ENCODE measurements at places on chromosomes 4 and X.
A peak's percentile ranks its signal among the peaks of the same experiment; 100 is the strongest.

- no peak for DNase-seq
These were observed 894.7 kb upstream of the INTU start for GRCh38 chr4:126737899-126738526.

DNA sequence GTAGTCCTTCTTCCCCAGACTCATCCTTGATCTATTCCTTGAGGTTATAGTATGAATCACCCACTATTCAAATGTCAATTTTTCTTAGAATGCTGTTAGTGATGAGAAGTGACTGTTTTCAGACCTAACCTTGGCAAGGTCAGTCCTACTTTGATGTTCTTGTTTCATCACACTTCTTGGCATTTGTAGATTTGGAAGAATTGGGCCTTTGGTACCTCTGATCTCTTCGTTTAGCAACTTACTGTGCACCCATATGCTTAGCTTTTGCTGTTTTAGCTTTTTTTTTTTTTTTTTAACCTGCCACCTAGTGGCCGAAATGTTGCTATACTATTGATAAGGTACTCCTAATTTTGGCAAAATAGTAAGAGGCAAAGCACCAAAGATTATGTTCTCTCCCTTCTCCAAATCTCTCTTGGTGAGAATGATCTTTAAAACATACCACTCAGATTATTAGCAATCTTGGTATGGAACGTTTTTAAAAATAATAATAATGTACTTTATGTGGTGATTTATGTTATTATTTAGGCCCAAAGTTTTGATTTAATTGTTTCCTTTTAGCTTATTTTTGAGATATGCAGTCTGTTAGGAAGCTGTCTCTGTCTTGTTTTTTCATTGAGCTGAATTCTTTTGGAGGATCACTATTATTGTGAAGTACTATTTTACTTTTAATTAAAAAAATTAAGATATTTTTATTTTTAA is 16.6 kb downstream of the DCK start:
- no peak for DNase-seq

DNA sequence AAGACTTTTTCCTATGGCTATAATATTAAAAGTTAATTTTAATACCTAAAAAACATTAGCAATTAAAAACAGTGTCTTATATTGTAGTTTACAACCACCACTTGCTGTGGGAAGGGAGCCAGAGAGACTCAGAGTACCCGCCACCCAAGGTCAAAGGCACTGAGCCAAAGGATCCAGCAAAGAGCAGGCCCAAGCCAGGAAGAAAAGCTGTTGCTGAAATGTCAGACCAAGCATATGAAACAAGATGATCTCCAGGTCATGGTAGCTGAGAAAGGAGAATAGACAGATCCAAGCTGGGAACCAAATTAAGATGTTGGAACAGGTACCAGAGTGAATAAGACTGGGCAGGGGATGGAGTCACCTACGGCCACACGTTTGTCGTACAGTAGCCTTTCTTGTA is 18.8 kb upstream of the ATOH1 start:
- DNase-seq: no peak

GRCh38 chr4:11603591-11604194 is 175.0 kb upstream of the HS3ST1 start:
- DNase-seq: no peak

DNA sequence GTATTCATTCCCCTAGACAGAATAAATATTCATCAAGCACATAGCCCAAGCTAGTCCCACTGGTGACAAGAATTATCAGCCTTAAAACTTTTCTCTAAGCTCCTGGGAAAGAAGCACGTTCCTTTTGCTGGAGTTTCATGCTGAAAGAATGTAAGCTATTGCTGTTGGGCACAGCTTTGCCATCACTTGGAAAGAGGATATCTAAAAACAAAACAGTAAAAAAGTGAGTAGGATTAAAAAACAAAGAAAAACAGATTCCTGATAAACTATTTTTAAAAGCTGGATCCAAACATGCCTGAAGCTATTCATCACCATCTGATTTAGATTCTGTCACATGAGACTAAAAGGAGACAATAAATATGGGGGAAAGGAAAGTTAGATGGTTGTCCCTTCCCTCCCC is 176.8 kb downstream of the SCFD2 start:
- DNase-seq: no peak

GRCh38 chrX:7254144-7254543 is 106.2 kb upstream of the PUDP start:
- no peak for DNase-seq

GRCh38 chrX:9503261-9503660 is 38.4 kb downstream of the TBL1X start:
- no peak for DNase-seq

- DNase-seq: no peak
These were observed 905.4 kb upstream of the NDST4 start for GRCh38 chr4:116018831-116019230.

GRCh38 chr4:56099378-56099786 is 150.6 kb downstream of the CEP135 start:
- DNase-seq: no peak

DNA sequence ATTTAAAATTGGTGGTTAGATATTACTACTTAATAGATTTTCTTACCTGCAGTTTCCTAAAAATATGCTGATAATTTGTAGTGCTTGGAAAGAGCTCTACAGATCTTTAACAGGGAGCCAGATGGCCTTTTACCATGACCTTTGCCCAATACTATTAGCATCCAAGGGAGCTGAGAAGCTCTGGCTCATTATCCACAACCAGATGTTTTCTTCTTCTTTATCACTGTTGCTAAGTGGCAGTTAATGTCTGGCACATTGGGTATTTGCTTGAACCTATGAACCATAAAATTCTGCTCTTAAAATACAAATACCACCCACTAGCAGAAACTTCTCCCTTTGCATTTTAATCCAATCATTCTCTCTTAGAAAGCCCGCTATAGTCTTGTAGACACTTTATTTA is 1480.3 kb downstream of the C4orf33 start:
- no peak for DNase-seq

DNA sequence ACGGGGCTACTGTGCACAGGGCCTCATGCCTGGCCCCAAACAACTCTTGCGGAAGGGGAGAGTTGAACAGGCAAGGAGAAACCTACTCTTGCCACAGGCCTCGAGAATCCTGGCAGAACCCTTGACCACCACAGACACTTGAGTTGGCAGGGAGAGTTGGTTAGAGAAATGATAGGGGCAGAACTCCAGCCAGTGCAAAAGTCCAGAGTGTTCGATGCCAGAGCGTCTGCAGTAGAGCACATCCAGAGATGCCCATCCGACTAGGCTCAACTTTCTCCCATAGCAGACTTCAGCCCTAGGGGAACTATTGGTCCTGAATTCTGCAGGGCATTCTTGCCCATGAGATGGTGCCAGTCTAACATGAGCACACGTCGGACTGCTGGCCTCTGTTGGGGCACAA is 45.4 kb upstream of the RADX start:
- no peak for DNase-seq

DNA sequence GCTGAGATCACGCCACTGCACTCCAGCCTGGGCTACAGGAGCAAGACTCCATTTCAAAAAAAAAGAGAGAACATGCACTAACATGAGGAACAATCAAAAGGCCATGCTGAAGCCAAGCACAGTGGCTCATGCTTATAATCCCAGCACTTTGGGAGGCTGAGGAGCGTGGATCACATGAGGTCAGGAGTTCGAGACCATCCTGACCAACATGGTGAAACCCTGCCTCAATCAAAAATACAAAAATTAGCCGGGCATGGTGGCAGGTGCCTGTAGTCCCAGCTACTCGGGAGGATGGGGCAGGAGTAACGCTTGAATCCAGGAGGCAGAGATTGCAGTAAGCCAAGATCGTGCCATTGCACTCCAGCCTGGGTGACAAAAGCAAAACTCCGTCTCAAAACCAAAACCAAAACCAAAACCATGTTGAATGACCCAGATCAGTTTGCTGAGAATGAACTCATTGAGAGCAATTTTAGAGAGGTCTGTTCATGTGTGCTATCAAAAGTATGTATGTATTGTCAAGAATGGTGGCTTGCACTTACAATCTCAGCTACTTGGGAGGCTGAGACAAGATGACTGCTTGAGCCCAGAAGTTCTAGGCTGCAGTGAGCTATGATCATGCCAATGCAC is 44.8 kb downstream of the PDS5A start:
- DNase-seq: no peak

GRCh38 chrX:39049975-39050374 is 248.7 kb downstream of the MID1IP1 start:
- no peak for DNase-seq

- no peak for DNase-seq
These were observed 233.0 kb upstream of the CLNK start for GRCh38 chr4:10917566-10917965.

DNA sequence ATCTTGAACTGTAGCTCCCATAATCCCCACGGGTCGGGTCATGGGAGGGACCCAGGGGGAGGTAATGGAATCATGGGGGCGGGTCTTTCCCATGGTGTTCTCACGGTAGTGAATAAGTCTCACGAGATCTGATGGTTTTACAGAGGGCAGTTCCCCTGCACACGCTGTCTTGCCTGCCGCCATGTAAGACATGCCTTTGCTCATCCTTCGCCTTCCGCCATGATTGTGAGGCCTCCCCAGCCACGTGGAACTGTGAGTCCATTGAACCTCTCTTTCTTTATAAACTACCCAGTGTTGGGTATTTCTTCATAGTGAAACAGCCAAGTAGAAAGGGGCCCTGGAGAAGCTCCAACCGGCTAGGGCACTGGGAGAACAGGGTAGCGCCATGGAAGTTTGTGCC is 12.3 kb downstream of the CTAG1A start:
- no peak for DNase-seq

- no peak for DNase-seq
These were observed 123.7 kb downstream of the CBLL2 start for GRCh38 chrX:22396408-22396807.

- DNase-seq: no peak
These were observed 173.9 kb downstream of the GRXCR1 start for GRCh38 chr4:43066415-43066814.

- DNase-seq: no peak
These were observed 30.4 kb downstream of the COX7B2 start for GRCh38 chr4:46878641-46879040.

DNA sequence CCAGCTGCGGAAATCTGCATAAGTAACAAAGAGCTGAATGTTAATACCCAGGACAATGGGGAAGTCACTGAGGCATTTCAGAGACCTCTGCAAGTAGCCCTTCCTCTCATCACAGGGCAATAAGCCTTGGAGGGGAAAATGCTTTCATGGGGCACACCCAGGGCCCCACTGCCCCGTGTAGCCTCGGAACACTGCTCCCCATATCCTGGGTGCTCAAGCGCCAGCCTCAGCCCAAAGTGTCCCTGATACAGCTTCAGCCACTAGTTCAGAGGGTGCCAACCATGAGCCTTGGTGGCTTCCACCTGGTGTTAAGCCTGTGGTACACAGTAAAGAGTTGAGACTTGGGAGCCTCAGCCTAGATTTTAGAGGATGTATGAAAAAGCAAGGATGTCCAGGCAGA is 402.8 kb upstream of the CXorf51A start:
- no peak for DNase-seq

- DNase-seq: no peak
These were observed 26.7 kb upstream of the SLC2A9 start for GRCh38 chr4:10047967-10048366.

GRCh38 chrX:85004255-85004654 is 578 bp downstream of the APOOL start:
- DNase-seq: no peak

GRCh38 chrX:84362184-84362838 is 139.9 kb downstream of the HDX start:
- DNase-seq: no peak

DNA sequence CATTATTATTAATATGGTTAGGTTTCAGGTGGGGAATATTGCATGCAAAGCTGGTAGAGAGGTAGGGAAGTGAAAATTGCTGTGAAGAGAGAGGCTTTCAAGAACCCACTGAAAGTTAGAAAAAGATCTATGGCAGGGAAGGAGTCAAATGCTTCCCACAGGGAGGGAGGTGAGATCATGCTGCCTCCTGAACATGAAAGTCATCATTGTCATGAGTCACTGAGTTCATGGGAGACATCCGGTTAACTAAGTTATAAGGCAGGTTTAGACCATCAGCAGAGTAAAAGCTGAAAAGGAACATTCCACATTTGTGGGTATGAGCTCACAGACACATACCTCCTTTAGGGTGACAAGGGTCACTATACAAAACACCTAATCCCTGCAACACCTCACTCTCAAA is 16.2 kb downstream of the GATB start:
- DNase-seq: no peak

- DNase-seq: no peak
These were observed 51.3 kb downstream of the YIPF6 start for GRCh38 chrX:68550193-68550592.

- no peak for DNase-seq
These were observed 70.5 kb upstream of the IRF2 start for GRCh38 chr4:184544788-184545409.

DNA sequence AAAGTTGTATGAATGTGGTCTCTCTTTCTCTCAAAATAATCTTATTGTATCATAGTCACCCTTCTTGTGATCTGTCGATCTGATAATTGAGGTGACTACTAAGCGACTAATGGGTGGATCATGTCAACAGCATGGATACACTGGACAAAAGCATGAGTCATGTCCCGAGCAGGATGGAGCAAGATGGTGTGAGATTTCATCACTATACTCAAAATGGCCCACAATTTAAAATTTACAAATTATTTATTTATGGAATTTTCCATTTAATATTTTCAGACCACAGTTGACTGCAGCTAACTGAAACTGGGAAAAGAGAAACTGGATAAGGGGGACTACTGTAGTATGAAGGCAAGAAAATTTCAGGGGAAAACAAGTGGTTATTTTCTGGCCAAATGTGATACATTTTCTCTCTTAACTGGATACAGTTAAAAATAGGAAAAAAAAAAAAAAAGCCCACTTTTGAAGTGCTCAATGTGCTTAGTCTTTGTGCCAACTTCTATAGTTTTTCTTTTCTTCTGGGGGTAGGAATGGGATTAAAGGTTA is 25.3 kb downstream of the FAM241A start:
- DNase-seq: no peak

- no peak for DNase-seq
These were observed 342.8 kb downstream of the DHX15 start for GRCh38 chr4:24241511-24241910.

- DNase-seq: no peak
These were observed 68.5 kb downstream of the UBA6 start for GRCh38 chr4:67632492-67632891.

DNA sequence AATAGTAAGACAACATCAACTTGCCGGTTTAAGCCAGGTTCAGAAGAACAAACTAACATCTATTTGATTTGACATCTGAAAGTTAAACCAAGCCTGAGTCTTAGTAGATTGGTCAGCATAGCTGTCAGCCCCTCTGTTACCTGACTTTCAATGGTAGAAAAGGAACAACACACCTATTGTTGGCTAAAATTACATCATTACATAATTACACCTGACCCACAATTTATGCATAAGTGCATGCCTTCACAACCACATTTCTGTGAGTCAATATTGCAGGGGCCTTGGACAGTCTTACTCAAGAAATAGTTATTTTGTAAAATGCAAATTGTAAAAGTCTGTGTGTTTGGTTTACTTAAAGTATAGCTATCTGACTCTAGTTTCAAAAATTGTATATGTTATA is 36.2 kb downstream of the EGFL6 start:
- DNase-seq: no peak

GRCh38 chrX:25810202-25810601 is 327.9 kb upstream of the MAGEB18 start:
- DNase-seq: no peak

GRCh38 chrX:11143931-11144678 is 33.0 kb downstream of the HCCS start:
- peak; percentile 4 for DNase-seq

Measured in stimulated activated CD4-positive, alpha-beta T cell treated with anti-CD3 and anti-CD28 coated beads, Interleukin-12 subunit alpha, Interleukin-12 subunit beta, amount 100 ng/mL, for 4 hours (primary cell).